ENCODE measurements at places on chromosomes 12 and 14.

DNA sequence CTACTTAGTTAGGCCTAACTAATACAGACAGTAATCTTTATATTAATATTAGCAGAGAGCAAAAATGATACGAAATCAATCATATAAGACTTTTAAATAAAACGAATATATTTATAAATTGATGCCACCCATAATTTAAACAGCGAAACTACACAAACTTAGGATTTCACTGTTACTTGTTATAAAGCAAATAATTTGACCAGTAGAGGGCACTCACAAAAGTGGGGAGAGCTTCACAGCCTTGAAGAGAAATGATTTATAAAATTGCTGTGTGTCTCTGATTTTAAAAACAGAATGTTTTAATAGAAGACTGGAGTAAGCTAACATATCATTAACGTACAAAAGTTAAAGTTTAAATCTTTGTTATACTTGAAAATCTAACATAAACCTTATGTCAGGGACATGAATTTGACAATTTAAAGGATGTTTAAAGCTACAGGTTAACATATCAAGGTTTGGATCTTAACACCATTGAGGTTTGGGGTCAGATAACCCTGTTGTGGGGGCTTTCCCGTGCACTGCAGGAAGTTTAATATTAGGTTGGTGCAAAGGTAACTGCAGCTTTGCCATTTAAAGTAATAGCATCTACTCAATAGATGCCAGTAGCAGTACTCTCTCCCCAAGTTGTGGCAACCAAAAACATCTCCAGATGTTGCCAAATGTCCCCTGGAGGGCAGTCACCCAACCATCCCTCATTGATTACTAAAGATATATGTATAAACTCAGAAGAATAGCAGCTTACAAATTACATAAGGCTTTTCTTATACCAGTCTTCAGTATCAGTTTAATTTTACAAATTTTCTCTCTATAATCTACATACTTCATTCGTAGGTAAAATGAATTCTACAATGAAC lies 9.3 kb downstream of the KRAS start:
- DNase-seq, result no peak

GRCh38 chr12:124687174-124687902 lies 119.9 kb upstream of the NCOR2 start:
- DNase-seq, result no peak

GRCh38 chr14:35159742-35160409 lies 37.5 kb downstream of the PRORP start:
- no peak for DNase-seq

- no peak for DNase-seq
These were observed 21.7 kb upstream of the RFC5 start for GRCh38 chr12:117994551-117995438.

GRCh38 chr12:117872546-117873169 lies 96.1 kb downstream of the KSR2 start:
- no peak for DNase-seq

DNA sequence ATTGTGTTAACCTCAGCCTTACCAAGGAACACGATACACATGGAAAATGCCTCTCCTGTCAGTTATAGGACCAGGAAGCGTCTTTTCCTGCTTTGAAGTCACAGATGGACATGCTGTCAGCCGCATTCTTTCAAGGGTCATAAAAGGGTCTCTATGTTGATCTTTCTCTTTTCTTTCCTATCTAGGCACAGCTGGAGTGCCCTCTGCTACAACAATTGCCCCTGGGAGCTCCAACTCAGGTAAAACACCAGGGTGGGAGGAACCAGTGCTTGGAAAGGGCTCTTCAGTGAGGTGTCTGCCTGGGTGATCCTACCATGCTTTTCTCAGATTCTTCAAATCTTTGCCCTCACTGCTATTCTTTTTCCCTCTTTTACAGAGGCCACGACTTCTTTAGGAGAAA lies 157.4 kb upstream of the CNTN1 start:
- no peak for DNase-seq

DNA sequence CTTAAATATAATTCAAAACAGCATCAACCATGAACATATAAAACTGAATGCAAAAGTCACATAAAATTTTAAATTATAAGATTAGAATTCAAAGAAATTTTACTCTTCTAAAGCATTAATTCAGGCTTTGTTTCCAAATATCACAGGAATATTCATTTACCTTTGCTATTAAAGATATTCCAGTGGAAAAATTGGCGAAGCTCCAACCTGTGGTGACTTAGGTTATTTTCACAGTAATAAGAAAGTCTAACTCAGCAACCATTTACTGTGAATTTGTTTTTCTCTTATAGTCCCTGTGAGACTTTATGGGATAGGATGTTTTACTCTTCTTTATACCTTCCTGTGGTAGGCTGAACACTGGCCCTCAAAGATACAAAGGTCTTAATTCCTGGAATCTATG lies 3.2 kb downstream of the WDR89 start:
- no peak for DNase-seq

GRCh38 chr12:109741970-109742703 lies 28.5 kb downstream of the FAM222A start:
- DNase-seq, result no peak

DNA sequence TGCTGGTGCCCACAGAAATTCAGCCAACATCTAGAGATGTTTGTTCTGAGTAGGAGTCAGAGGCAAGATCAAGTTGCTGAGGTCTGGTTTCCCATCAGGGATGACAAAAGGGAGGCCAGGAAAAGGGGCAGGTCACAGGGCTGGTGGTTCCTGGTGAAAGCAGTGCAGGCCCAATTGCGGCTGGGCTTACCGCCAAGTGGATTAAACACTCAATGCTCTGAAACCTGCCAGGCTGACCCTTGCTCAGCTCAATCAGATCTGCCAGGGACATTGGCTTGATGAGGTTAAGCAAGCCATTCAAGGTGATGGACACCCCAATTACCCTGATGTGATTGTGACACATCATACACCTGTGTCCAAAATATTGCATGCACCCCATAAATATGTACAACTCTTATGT lies 5.5 kb upstream of the OAS1 start:
- no peak for DNase-seq

DNA sequence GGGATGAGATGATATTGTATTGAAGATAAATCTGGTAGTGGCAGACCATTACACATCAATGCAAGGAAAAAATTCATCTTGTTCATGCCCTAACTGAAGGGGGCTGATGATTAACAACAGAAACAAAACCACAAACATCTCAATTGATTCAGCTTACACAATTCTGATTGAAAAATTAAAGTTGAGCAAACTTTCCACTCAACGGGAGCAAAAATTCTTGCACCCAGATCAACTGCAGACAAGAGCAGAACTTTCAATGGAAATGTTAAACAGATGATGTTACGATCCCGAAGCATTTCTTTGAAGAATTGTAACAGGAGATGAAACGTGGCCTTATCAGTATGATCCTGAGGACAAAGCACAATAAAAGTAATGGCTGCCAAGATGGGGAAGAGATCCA lies 172.4 kb upstream of the SOX5 start:
- DNase-seq, result no peak
